ENCODE measurements at places on chromosomes 7 and 10.

DNA sequence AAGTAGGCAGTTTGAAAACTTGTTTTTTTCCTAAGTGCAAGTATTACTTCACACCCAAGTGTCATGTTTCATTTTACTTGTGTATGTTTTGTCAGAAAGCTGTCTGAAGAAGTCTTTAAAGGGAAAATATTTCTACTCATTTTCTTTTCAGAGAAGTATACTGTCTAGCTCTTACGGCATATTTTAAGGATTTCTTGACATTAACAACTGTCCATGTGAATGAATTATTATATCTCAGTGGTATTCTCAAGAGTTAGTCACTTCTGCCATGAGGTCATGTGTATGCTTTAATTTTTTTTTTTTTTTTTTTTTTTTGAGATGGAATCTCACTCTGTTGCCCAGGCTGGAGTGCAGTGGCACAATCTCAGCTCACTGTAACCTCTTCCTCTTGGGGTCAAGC is 229.5 kb downstream of the BICC1 start:
- DNase-seq, result no peak

DNA sequence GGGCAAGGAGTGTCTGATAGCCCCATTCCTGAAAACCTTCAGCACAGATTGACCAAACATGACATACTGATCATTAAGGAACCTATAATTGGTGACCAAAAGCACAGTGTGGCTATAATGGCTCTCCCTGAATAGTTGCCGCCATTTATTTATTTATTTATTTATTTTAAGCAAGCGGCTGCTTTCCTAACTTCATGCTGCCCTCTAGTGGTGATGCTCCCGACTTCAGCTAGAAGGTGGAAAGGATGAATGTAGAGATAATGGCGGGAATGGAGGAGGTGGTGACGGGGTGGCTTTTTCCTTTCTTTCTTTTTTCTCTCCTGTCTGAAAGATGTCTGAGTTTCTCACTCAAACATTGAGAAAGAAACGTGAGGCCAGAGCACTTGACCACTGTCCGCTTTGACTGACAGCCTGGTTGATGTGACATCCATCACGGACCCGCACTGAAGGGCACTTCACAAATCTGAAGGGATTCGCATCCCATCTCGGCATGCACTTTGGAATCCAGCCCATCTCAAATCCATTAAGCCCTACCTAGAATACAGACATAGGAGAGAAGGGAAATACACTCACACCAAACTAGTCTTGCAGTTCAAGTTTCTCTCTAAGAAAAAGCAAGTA is 1090.1 kb downstream of the KCNMA1 start:
- DNase-seq, result peak; percentile 70

DNA sequence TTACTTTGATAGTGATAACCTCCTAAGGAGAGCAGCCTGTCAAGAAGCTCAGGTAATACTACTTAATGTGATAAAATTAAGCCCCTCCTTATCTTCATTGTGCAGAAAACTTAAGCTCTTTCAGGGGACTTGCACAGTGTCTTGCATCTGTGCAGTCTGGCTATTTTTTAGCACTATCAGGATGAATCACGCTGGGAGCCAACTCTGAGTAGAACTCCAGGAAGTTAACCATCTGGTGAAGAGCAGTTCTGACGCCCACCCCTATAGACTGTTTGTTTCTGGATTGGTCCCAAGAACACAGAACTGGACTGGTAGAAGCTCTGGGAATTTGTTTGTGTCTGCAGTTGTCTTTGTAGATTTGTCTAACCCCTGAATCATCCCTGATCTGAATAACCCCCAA is 41.9 kb downstream of the AGK start:
- no peak for DNase-seq

- DNase-seq, result no peak
These were observed 95.8 kb downstream of the WNT2 start for GRCh38 chr7:117227091-117227490.

GRCh38 chr7:31699050-31699449 is 12.0 kb downstream of the PPP1R17 start:
- no peak for DNase-seq

DNA sequence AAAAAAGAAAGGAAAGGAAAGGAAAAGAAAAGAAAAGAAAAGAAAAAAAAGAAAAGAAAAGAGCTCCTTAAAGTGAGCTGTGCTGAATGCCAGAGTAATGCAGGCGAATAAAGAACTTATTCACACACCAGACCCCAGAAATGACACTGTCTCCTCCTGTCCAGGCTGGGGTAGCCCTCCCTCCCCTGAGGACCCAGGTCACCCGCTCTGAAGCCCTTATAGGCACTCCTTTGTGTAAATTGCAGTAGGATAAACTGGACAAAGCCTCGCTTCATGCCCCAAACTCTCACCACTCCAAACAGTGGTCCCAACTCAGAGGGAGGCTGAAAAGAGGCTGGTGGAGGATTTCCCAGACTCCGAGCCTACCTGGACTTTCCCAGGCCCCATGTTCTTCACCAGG is 46.3 kb downstream of the PKD1L1 start:
- DNase-seq, result no peak

DNA sequence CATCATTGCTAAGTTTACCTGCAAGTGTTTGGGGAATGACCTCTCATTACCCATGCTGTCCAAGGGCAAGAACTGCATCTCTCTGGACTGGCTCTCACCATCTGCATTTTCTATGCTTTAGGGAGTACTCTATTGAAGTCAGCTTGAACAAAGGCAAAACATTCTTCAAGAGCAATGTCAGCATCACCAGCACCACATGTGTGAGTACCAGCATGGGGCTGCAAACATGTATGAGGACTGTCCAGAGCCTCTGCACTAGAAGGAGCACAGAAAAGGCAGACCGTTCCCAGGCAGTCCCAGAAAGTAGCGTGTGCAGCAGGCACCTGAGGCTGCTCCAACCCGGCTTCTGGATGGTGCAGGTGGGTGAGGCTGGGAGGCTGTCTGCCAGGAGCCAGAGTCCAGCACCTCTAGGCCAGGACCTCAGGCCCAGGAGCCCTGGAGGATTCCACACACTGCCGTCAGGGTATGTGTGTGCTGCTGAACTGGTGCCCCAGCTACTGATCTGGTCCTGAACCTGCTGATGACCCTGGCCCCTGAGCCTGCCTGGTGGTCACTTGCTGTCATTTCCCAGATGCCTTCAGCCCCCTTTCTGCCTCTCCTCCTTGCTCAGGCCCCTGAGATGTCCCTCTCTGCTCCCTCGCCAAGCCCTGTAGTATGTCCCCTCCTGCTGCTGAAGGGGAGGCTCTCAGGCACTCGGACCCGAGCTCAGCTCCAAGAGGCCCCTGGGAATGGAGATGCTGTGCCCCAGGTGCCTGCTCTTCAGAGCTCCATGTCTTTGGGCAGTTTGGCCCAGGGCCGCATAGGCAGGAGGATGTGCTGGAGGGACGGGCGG is 20.7 kb downstream of the ANTXRL start:
- no peak for DNase-seq

DNA sequence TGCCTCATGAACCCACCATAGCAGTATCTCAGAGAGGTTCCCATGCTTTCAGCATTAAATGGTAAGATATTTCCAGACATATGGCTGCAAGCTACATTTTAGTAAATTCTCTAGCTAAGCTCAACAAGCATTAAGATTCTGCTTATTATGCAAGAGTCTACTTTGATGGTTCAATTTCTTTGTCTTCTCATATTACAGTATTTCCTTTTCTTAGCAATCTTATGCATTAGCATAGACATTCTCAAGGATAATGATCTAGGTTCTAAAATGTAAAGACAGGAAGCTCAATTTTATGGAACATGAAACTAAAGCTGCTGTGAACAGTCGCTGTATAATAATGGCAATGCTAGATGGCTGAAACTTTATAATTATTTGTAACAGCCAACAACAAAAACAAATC is 39.2 kb downstream of the MEOX2 start:
- no peak for DNase-seq

GRCh38 chr10:69901628-69902505 is 100.2 kb downstream of the COL13A1 start:
- no peak for DNase-seq

GRCh38 chr7:36640682-36641081 is 83.6 kb downstream of the AOAH start:
- DNase-seq, result no peak

DNA sequence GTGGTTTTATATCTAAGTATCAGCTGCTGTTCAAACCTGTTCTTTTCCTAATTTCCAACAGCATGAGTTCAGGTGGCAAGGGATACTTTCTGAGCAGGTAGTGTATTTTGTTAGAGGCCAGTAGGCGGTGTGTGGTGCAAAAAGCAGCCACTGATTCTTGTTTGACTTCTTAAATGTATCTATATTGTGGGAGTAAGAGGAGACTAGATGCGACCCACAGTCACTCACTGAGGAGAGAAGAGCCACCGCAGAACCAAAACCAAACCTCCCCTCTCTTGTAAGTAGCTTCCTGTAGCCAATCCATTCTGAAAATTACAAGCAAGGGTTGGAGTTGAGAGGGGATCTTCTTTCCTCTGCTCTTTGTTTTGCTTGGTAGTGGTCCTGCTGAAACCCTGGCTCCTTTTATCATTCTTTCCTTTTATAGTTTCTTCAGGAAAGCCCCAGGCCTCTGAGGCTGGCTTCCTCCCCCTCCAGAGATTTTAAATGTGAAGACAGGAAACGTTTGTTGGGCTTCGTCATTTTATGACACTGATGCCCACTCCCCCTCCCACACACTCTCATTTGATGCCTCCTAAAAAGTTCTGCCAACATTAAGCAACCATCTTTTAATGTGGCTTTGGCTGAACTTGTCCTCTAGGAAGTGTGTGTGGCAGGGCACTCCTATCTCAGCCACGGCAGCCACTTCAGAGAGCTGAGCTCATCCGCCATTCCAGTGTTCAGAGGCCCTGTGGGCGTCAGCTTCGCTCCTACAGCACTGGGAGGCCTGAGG is 566.0 kb downstream of the SUGCT start:
- no peak for DNase-seq

DNA sequence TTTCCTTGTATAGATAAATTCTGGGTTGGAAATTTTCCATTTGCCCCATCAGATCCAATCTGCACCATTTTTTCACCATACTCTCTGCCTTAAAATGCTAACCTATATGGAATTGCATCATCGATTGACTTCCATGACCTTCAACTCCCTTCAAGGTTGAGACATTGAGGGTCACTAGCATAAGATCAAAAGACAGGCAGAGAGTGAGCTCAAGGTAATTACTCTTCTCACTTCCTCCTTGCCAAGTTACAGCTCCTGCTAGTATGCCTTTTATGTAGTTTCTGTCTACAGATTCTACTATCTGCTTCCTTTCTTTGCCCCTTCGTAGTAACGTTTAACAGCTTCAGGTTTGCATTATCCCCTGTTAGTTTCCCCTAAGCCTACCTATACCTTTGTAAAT is 1127.7 kb upstream of the LRRTM3 start:
- DNase-seq, result no peak

GRCh38 chr7:18352339-18353255 is 143.0 kb upstream of the HDAC9 start:
- DNase-seq, result peak; percentile 27

- no peak for DNase-seq
These were observed 74.1 kb downstream of the LRRTM3 start for GRCh38 chr10:66999762-67000545.

DNA sequence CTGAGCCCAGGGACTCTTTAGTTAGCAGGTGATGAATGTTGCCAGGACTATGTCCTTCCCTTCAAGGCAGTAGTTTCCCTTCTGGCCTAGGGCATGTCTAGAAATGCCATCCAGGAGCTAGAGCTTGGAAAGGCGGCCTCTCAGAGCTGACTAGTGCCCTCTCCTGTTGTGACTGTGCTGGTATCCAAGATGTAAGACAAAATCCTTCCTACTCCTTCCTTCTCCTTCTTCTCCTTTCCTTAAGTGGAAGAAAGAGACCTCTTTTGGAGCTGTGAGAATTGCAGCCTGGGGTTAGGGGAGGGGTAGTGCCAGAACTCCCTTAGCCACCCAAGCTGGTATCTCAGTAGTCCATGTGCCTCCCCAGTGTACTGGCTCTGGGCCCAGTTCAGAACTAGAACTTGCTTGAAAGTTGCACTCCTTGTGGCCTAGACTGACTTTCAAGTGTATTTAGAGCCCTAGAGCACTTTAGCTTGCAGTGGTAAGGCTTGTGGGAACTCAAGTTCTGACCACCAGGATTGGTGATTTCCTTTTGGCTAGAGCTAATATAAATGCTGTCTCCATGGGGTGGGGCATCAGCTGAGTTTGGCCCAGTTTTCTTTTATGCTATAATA is 118.8 kb downstream of the NPSR1 start:
- no peak for DNase-seq

DNA sequence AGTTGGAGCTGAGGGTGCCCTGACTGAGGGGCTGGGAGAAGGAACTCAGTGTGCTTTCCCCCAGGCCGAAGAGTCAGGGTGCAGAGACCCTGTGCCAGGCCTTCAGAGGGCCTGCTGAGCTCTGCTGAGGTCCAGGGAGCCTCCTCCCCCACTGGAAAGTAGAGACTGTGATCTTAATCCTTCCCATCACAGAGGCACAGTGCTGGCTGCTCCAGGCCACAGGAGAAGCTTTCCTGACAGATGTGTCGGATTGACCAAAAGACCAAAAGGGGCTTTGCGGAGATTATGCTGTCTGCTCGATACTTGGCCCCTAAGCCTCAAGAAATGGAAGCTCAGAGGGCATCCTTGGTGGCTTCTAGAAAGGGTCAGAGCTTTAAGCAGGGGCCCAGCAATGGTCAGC is 32.9 kb upstream of the BTRC start:
- no peak for DNase-seq

DNA sequence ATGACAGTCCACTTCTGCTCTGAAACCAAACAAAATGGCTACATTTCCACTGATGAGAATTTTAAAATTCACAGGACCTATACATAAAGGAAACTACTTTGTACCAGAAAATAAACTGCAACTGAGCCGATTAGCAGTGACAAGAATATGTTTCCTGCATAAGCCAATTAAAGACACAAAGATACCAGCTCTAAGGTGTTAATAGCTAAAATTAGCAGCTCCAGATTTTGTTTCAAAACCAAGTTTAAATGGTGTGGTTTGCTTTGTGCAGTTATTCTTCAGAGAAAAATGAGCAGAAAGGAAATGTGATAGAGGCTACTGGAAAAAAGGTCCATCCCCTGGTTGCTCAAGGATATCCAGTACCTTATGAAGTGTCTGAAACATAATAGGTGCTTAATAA is 123.2 kb downstream of the ANK3 start:
- DNase-seq, result no peak

GRCh38 chr10:491667-492424 is 197.6 kb downstream of the DIP2C start:
- no peak for DNase-seq

DNA sequence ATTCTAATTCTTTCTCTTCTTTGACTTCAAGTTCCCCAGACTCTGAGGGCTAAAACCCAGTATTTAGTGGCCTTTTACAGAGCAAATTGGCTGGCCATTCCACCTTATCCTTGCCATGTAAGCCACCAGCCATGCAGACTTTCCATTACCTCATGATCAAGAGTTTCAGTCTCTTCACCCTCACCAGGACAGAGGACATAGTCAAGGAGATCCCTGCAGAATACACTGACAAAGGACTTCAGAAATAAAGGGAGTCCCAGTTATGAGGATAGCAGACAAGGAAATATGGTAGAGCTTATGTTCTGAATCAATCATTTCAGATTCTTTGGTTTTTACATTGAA is 1080.4 kb upstream of the C7orf33 start:
- DNase-seq, result no peak

DNA sequence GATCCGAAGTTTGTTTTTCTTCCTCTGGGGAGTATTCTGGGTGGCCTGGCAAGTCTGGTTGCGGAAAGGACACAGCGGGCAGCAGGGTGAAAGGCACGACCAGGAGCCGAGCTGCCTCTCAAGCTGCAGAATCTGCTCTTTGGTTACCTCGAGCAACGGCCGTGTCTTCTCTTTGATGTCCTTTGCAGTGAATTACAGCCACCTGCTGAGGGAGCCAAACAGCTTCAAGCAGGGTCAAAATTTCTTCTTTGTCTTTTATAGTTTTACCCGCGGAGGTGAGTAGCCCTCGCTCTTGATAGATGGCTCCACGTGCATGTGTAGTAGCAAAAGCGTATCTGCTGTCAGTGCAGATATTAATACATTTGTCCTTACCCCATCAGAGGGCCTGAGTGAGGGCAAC is 177.3 kb upstream of the MBL2 start:
- no peak for DNase-seq
